Sigmoid colon (tissue), 7 donors: ENCODE measurements at places on chromosomes 2 and 18.

GRCh38 chr18:27599202-27599829, 414.2 kb upstream of the CHST9 start:
- no peak for DNase-seq

DNA sequence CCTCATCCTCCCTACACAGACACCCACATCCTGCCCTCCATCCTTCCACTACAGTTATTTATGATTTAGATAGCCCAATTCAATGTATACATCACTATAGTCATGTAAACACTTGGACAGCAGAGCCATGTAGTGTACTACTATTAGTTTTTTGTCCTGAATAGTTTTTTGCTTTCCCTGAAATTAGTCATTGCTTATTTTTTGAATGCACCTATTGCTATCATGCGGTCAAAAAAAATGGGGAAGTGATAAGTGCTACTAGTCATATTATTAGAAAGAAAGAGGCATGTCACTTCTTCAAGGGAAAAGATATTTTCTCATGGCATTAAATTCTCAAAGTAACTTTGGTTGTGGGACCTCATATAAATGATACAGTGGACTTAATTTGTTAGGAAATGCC, 6.8 kb upstream of the GREB1 start:
- no peak for DNase-seq

- DNase-seq = no peak
Observed at GRCh38 chr2:114786901-114787300, 344.5 kb downstream of the DPP10 start.

DNA sequence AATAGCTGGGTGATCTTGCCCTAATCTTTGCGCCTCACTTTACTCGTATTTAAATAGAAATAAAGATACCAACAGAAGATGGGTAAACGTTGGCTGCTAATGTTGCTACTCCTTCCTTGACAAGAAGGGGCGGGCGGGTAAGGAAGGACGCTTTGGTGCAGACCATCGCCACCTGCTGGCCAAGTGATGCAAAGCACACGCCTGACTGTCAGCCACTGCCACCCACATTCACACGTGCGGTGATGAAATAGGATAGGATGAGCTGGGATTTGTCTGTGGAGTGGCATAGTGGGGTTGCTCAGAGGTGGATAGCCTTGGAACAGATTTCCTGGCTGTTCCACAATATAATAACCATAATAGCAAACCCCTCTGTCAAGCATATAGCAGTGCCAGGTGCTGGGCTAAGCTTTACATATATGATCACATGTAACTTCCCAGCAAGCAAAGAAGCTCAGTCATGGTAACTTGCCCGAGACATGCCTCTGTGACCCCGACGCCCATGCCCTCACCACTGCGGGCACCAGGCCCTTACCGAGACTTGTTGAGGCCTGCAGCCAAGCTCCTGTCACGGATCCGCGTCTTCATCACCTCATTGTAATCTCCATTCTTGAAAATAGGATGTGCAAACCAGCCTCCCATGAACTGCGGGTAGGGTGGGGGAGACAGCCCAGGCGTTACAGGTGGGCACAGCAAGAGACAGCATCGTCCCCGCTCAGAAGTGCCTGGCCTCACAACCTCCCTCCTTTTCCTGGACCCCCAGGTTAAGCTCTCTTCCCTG, 39.3 kb downstream of the LCT start:
- peak; percentile 74 for DNase-seq

GRCh38 chr2:237592425-237592980, 2.0 kb upstream of the RAB17 start:
- no peak for DNase-seq

GRCh38 chr2:212052412-212053159, 486.0 kb downstream of the ERBB4 start:
- DNase-seq = no peak

GRCh38 chr18:79092874-79093273, 23.7 kb downstream of the ATP9B start:
- no peak for DNase-seq

DNA sequence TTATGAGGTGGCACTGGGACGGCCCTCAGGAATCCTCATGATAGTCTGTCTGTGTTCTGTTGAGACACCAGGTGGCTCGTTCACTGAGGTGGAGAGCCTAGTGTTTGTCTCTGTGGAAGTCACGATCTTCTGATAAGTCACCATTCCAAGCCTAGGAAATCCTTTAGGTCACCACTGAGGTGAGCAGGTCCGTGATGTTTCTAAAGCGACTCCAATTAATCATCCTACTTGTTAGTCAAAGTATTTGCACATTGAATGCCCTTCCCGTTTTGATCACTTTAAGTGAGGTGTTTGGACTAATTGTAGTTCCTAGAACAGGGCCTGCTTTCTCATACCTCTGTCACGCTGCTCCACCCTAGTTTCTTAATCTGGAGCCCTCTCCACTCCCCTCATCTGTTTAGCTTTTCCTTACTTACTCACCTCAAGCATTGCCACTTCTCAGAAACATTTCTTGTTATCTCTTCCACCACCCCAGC, 28.0 kb upstream of the DSG3 start:
- DNase-seq = no peak

- no peak for DNase-seq
Observed at GRCh38 chr18:13548106-13548819, 178.1 kb downstream of the FAM210A start.

DNA sequence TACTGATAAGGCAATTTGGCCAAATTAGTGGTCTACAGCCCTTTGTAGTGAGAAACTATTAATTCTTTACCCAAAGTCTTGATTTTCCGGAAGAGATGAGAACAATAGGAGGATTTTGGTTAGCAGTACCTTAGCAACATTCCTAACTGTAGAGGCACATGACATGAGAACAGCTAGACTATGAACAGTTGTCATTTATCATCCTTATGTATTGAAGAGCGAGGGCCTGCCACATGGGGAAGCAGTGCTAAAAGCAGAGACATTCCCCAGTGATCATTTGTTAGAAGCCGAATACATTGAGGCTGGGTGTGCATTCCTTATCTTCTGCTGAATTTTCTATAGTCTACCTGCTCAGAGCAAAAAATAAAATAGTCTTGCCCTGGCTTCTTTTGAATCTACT, 65.2 kb downstream of the RBBP8 start:
- DNase-seq = no peak

DNA sequence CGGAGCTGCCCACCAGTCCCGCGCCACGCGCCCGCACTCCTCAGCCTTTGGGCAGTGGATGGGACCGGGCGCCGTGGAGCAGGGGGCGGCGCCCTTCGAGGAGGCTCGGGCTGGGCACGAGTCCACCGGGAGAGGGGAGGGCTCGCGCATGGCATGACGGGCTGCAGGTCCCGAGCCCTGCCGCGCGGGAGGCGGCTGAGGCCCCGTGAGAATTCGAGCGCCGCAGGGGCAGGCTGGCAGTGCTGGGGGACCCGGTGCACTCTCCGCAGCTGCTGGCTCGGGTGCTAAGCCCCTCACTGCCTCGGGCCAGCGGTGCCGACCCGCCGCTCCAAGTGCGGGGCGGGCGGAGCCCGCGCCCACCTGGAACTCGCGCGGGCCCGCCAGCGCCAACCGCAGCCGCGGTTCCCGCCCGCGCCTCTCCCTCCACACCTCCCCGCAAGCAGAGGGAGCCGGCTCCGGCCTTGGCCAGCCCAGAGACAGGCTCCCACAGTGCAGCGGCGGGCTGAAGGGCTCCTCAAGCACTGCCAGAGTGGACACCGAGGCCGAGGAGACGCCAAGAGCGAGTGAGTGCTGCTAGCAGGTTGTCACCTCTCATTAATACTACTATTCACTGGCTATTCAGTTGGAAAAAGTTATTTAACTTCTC, 3.6 kb upstream of the TTC21B start:
- no peak for DNase-seq

DNA sequence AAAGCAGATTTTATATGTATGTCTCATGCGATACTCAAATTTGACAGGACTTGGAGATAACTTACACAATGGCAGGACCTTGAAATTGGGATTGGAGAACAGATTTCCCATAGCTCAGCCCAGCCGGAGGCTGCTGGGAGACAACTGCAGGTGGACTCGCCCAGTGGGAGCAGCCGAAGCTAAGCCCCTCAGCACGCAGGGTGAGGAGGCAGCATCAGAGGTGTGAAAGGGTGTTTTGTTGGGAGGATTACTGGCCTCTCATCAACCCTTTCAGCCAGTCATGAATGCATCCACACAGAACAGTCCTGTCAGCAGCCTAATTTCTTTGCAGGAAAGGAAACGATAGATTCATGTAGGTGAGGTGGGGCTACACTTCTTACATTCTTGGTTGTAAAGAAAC, 110.4 kb upstream of the DYNAP start:
- no peak for DNase-seq

GRCh38 chr2:64934530-64934929, 54.7 kb upstream of the SLC1A4 start:
- peak; percentile 8 for DNase-seq

GRCh38 chr2:199488772-199489400, 31.1 kb upstream of the SATB2 start:
- no peak for DNase-seq

DNA sequence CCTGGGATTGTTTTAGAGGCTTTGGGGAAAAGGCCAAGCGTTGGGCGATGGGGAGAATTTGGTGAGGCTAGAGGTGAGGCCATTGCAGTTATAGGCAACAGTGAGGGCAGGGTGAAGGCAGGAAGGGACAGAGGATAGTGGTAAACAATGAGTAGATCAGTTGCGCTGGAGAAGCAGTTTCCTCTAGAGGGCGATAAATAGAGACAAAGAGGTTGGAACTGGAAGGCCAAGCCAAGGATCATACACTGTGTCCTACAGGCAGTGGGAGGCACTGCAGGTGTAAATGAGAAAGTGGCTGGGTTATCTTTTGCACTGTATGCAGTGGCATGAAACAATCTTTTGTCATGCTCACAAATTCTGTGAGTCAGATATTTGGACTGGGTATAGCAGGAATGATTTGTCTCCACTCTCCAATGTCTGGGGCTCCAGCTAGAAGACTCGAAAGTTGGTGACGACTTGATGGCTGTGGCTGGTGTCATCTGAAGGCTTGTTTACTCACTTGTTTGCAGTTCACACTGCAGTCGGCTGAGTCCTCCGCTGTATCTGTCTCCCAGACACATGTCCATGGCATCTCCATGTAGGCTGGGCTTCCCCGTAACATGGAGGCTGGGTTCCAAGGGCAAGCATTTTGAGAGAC, 82.1 kb downstream of the TNP1 start:
- no peak for DNase-seq

GRCh38 chr18:31061945-31062344, 19.4 kb upstream of the DSC3 start:
- no peak for DNase-seq

GRCh38 chr2:17791121-17791816, 25.0 kb upstream of the MSGN1 start:
- no peak for DNase-seq

GRCh38 chr2:169229590-169229989, 132.7 kb downstream of the LRP2 start:
- no peak for DNase-seq

DNA sequence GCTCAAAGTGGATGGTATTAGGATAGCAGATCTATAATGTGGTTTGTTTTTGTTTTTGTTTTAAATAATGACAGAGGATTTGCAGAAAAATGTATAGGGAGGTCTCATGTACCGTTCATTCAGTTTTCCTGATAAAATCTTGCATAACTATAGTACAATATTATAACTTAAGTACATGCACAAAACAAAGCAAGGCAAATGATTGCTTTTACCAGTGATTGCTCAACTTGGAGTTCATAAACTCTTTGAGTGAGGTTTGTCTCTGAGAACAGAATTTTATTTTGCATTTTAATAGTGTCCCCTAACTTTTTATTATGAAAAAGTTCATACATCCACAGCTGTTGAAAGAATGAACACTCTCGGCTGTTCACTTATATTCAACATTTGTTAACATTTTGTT, 96.6 kb downstream of the MAP4K4 start:
- no peak for DNase-seq

- no peak for DNase-seq
Observed at GRCh38 chr2:190947141-190947540, 66.5 kb downstream of the GLS start.

DNA sequence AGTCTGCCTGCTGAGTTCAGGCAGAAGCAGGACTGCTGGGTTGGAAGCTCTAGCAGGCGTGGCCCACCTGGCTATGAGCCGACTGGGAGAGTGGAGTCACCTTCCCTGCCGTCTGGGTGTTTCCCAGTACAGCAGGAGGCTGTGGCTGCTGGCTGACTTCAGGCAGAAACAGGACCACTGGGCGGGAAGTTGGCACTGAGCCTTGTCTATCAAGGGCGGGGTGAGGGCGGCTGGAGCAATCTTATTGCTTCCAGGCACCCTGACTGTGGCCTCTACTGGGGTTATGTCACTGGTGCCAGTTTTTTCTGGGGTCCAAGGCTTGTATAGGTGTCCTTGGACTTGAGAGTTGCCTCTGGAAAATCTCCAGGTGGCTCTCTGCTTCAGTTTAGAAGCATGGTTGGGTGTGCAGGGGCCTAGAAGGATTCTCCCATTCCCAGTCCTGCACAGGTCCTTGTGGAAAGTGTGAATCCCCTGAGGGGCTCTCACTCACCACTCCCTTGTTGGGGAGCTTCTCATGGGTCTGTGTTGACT, 30.5 kb downstream of the LTBP1 start:
- peak; percentile 66 for DNase-seq

DNA sequence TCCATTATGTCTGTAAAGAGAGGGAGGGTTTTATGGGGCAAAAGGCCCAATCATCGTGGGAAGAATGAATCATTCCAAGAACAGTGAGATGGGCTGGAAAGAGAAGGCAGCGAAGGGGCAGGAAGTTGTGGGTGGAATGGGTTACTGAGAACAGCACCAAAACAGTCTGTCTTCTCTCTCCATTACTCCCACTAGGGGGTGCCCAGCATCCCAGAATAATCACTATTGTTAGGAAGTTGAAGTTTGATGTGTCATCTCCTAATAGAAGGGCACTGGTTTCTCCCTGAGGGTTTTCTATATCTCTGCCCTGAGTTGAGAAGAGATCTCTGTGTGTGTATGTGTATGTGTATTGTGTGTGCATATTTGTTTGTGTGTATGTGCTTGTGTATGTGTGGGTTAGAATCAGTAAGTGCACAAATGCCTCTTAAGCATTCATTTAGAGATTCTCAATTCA, 76.6 kb upstream of the MAP4K3 start:
- DNase-seq = peak; percentile 66

GRCh38 chr2:27255187-27255586, 7.7 kb downstream of the SLC30A3 start:
- no peak for DNase-seq

- no peak for DNase-seq
Observed at GRCh38 chr2:42386682-42387081, 25.7 kb upstream of the COX7A2L start.

DNA sequence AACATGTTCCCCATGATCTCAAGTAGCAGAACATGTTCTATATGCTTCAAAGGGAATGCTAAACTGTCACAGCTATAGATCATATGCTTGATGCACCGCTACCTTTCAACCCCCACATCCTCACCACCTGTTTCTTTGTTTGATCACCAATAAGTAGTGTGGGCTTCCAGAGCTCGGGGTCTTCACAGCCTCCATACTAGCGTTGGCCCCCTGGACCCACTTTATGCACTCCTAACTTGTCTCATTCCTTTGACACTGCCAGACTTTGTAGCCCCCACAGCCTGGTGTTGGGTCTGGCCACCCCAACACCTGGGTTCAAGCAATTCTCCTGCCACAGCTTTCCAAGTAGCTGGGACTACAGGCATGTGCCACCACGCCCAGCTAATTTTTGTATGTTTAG, 11.6 kb upstream of the RBM44 start:
- no peak for DNase-seq
